ENCODE measurements at places on chromosomes 6 and 20.

DNA sequence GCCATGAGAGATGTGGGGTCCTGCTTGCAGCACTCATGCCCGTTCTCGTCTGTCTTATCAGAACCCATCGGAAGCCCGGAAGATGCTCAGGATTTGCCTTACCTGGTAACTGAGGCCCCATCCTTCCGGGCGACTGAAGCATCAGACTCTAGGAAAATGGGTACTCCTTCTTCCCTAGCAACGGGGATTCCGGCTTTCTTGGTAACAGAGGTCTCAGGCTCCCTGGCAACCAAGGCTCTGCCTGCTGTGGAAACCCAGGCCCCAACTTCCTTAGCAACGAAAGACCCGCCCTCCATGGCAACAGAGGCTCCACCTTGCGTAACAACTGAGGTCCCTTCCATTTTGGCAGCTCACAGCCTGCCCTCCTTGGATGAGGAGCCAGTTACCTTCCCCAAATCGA lies 8.3 kb downstream of the PI16 start:
- DNase-seq: peak; percentile 96

GRCh38 chr6:81788748-81789147 lies 36.3 kb upstream of the TENT5A start:
- DNase-seq: no peak

- no peak for DNase-seq
Measured at GRCh38 chr6:53391170-53391569, 42.4 kb upstream of the ELOVL5 start.

DNA sequence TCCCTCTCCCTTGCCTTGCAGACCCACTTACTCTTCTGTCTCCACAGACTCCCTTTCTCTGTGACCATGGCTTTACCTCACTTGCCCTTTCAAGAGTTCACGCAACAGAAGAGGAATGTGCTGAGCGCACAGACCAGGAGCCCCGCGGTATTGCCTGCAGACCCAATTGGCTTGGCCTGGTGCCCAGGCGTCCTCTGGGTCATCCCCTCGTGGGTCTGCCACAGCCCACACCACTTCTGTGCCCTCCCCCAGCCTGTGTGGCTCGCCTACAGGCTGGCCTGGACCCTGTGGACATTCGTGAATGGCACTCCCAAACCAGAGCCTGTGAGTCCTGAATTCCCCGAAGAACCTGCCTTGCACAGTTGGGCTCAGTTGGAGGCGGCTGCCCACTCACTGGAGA lies 15.3 kb upstream of the NINL start:
- no peak for DNase-seq

DNA sequence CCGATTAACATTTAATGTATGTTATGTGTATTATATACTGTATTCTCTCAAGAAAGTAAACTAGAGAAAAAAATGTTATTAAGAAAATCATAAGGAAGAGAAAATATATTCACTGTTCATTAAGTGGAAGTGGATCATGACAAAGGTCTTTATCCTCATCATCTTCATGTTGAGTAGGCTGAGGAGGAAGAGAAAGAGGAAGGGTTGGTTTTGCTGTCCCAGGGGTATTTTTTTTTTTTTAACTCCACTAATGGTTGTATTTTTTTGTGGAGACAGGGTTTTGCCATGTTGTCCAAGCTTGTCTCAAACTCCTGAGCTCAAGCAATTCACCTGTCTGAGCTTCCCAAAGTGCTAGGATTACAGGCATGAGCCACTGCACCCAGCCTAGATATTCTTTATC lies 11.0 kb downstream of the ECT2L start:
- peak; percentile 30 for DNase-seq

GRCh38 chr6:86685230-86685797 lies 252.0 kb upstream of the HTR1E start:
- DNase-seq: no peak

- peak; percentile 17 for DNase-seq
Measured at GRCh38 chr6:43093436-43094289, 17.5 kb downstream of the PTK7 start.

DNA sequence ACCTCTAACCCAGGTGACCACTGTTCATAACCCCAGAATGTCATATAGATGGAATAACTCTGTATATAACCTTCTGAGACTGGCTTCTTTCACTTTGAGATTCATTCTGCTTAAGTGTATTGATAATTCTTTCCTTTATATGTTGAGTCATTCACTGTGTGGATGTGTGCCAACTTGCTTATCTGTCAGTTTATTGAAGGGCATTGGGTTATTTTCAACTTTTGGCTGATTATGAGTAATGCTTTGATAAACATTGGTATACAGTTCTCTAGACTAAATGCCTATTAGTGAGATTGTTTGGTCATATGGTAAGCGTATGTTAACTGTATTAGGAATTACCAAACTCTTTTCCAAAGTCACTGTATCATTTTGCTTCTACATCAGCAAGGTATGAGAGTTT lies 453.4 kb upstream of the SPTLC3 start:
- DNase-seq: no peak

DNA sequence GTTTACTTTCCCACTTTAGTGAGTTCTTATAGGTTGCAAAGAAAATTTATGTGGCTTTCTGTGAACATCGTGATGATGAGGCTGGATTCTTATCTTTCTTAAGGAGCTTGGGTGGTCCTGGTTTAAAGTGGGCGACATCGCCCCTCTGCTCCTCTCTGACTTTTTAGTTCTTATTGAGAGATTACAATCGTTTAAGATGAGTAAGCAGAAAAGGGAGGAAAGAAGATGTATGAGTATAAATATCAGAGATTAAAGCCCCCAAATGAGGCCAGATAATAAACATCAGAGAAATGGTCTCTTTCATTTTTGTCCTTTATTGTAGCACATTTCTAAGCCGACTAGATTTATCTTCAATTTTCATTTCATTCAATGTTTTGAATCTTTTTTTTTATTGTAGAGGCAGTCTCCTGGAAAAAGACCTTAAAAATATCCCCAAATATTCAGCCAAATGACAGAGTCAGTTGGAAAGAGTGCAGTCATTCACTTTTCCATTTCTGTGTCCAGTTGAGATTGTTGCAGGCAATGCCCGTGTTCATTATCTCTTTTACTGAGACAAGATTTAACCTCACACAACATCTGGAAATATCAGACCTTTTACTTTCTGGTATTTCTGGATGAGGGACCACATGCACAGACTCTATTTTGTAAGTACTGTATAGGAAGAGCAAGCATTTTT lies 62.0 kb upstream of the PDE7B start:
- DNase-seq: no peak

DNA sequence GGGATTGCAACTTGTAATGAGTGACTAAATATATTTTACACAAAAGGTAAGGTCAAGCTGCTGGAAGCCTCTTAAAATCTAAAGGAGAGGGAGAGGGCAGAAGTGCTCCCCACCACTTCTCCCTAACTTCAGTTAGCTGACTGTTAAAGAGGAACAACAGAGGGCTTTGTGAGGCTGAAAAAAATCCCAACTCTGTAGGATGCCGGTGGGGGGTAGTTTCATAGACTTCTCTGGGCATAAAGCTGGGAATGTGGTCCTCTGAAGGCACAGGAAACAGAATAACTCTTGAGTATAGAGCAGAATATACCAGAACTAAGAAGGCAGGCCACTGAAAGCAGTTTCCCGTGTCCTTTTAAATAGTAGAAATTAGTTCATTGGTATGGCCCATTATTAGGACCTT lies 71.6 kb downstream of the KIF6 start:
- DNase-seq: no peak

- DNase-seq: no peak
Measured at GRCh38 chr6:166032366-166033200, 135.1 kb downstream of the TBXT start.

GRCh38 chr6:169240125-169240524 lies 13.5 kb downstream of the THBS2 start:
- DNase-seq: no peak

GRCh38 chr6:41636833-41637193 lies 1.5 kb upstream of the MDFI start:
- DNase-seq: no peak

GRCh38 chr6:151059612-151060095 lies 180.1 kb upstream of the AKAP12 start:
- DNase-seq: peak; percentile 27

DNA sequence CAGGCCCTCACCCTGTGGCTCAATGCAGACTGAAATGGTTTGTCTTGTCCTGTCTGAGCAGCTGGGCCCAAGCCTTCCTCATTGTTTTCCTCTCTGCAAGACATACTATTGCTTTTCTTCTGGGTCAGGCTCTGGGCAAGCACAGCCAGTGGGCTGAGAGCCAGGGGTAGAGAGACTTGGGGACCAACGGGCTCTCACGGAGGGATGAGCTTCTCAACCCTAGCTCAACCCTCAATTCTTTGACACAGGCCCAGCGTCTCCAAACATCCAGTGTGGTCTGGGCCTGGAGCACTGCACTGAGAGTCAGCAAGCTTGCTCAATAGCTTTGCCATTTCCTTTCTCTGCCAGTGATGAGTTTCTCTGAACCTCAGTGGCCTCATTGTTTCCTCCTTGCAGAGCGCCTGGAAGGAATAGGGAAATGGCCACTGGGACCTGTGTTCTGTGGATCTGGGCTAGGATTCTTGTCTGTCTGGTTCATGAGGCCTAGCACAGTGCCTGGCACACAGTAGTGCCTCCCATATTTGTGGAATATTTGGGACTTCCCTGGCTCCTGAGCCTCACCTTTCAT lies 9.3 kb downstream of the ANGPT4 start:
- peak; percentile 22 for DNase-seq

- DNase-seq: no peak
Measured at GRCh38 chr20:58150772-58151171, 77.7 kb downstream of the ANKRD60 start.

DNA sequence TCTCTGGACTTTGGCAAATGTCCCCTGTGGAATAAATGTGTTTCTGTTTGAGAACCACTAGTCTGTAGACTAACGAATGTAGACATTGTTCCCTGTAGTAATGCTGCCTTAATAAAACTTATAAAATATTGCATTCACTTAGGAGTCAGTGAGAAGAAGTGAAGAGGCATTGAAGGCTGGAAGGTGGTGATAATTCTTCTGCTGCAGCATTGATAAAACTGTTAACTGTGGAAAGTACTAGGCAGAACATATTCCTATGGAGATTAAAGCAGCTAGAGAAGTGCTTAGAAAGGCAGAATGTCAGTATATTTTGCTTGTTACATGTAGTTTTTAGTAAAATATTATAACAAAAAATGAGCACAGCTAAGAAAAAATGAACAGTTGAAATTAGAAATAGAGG lies 4.8 kb downstream of the PGK2 start:
- no peak for DNase-seq

DNA sequence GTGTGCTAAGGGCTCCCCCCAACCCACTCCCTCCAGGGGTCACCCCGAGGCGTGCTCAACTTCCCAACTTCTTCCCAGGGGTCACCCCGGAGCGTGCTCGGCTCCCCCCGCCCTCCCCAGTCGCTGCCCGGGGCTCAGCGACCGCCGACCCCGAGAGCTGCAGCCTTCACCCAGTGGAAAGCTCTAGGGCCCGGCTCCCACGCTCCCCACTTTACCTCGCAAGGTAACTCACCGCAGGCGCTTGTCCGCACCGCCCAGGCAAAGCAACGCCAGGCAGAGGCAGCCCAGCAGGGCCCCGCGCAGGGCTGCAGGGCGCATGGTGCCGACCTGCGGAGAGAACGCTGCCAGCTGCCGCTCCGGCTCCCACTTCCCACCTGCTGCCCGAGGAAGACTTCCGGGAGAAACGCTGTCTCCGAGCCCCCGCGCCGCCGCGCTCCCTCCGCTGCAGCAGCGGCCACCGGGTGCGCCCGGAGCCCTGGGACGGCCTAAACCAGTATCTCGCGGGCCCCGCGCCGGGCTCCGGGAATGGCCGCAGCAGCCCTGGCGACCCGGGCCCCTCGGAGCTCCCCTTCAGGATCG lies 396 bp downstream of the RNASET2 start:
- DNase-seq: no peak

DNA sequence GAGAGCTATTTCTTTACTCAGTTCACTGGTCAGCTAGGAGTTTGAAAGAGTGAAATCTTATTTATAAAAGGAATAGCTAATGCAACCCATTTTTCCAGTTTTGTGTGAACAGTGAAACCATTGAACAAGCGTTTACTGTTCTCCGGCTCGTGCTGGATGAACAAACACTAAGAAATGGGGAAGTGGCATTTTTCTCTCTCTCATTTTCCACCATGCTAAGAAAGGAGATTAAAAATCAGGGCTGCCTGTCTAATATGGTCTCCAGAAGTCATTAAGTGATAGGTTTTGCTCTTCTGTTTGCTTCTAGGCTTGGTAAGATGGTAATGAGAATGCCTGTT lies 774 bp upstream of the SFT2D1 start:
- DNase-seq: peak; percentile 76

GRCh38 chr6:108133594-108134179 lies 32.1 kb upstream of the NR2E1 start:
- peak; percentile 15 for DNase-seq

GRCh38 chr20:11001764-11002540 lies 328.2 kb upstream of the JAG1 start:
- DNase-seq: no peak

- DNase-seq: peak; percentile 4
Measured at GRCh38 chr6:168851460-168852375, 401.9 kb downstream of the THBS2 start.

- DNase-seq: peak; percentile 66
Measured at GRCh38 chr6:18595774-18596530, 208.8 kb downstream of the RNF144B start.
